ENCODE measurements at places on chromosomes 12 and 14. TPM values are rescaled to one million over a fixed set of nuclear protein-coding genes. Genes with fewer than 3 reads are reported as not detected.

SLC22A17 gene
- total RNA-seq, result 0.89 TPM

COX8C gene
- total RNA-seq, result not detected

BEST3 gene
- total RNA-seq, result not detected

GRCh38 chr12:109679501-109680263 lies 33.9 kb upstream of the FAM222A start:
- H3K4me3 ChIP-seq, result no peak overlapping the region
- H3K27me3 ChIP-seq, result no peaks in the 10 kb centered on the region
- H3K36me3 ChIP-seq, result no peaks in the 10 kb centered on the region
- no peaks in the 10 kb centered on the region for H3K4me1 ChIP-seq

- no peak for DNase-seq
- no peak overlapping the region for H3K27ac ChIP-seq
- no peaks in the 10 kb centered on the region for H3K36me3 ChIP-seq
- no peaks in the 10 kb centered on the region for H3K4me1 ChIP-seq
- no peak overlapping the region for H3K4me3 ChIP-seq
Measured at GRCh38 chr14:26577711-26578110, 20.1 kb downstream of the NOVA1 start.

Measured in B cell (primary cell).